Regular cardiac myocyte (primary cell): ENCODE measurements at places on chromosomes 12 and 14. TPM values are rescaled to one million over a fixed set of nuclear protein-coding genes. Genes with fewer than 3 reads are reported as not detected.

NR1H4 gene
- total RNA-seq: 0.19 TPM in 1 of 2 replicates, not detected in the other

PTHLH gene
- 4.2 and 10.2 TPM in 2 replicates for total RNA-seq

LYZ gene
- total RNA-seq: under 0.01 and 0.28 TPM in 2 replicates

EGLN3 gene
- total RNA-seq: 0.19 and 7.0 TPM in 2 replicates

FGF23 gene
- under 0.01 TPM in 1 of 2 replicates, not detected in the other for total RNA-seq

DDN gene
- 0.28 and 0.38 TPM in 2 replicates for total RNA-seq

TMTC2 gene
- 6.7 and 7.3 TPM in 2 replicates for total RNA-seq

TRAF3 gene
- total RNA-seq: 29.9 TPM in 2 replicates

OR11G2 gene
- not detected in 2 replicates for total RNA-seq

SIX4 gene
- total RNA-seq: 8.1 and 9.6 TPM in 2 replicates

APOLD1 gene
- total RNA-seq: 56.6 and 77.2 TPM in 2 replicates

KERA gene
- not detected in 2 replicates for total RNA-seq

TMEM253 gene
- not detected in 2 replicates for total RNA-seq

KRT79 gene
- total RNA-seq: under 0.01 TPM in 1 of 2 replicates, not detected in the other

GSKIP gene
- total RNA-seq: 44.7 and 66.5 TPM in 2 replicates

ZDHHC22 gene
- total RNA-seq: not detected in 2 replicates

ACTR10 gene
- 49.7 and 55.8 TPM in 2 replicates for total RNA-seq

VRTN gene
- not detected in 2 replicates for total RNA-seq

SLC7A7 gene
- 18.2 and 21.4 TPM in 2 replicates for total RNA-seq

CMAS gene
- 26.2 and 39.9 TPM in 2 replicates for total RNA-seq

MAP3K9 gene
- total RNA-seq: under 0.01 and 0.38 TPM in 2 replicates

DYNLL1 gene
- total RNA-seq: 169 and 450 TPM in 2 replicates

GNG2 gene
- 7.7 and 22.6 TPM in 2 replicates for total RNA-seq
